ENCODE measurements at places on chromosomes 12 and 14.

DNA sequence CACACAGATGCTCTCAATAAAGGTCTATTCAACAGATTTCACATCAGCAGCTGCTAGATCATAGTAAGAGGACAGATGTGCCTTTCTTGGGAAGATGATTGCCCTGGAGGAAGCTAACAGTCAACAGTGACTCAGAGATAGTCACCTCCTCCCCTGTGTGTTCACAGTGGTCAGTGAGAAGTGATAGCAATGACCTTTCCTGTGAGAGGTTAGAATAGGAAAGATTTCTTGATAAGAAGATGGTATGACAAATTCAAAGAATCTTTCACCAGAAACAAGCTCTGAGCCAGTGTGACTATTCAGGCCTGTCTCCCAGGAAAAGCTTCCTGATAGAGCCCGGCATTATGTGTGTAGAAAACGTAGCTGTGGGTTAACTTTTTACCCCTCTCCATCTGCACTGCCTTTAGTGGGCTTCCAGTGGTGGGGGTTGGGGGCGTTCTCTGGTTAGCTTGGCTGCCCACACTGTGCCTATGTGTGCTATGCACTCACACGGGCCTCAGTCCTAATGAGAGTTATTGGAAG, 66.4 kb upstream of the ARHGAP5 start:
- no peak for DNase-seq

DNA sequence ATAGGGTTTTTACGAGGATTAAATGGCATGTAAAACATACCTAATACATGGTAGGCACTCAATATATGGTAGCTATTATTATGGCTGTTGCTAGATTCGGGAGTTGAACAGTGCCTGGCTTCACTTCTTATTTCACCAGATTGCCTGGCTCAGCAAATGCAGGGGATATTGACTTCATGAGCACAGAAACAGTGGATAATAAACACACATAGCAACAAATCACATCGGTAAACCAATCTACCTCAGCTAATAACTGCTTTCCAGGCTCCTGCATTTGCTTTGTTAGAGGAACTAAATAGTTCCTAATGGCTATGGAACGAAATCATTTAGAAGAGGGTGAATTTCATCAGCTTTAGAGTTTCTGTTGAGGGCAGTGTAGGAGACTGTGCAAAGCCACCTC, 105.2 kb upstream of the TMCC3 start:
- DNase-seq = no peak

DNA sequence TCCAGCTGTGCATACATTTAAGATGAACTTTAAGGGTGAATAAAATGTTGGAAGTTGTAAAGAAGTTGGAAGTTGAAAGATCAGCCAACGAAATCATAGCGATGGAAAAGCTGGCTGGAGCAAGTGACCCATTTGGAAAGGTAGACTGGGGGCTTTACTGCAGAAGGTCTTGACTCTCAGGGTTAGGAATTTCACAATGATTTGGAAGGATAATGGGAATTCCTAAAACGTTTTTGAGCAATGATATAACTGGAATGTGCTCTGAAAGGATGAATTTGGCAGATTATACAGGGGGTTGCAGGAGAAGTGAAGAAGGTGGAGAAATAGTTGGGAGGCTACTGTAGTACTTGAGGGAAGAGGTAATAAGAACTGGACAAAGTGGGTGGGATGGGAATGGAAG, 27.4 kb downstream of the EMP1 start:
- DNase-seq = no peak

DNA sequence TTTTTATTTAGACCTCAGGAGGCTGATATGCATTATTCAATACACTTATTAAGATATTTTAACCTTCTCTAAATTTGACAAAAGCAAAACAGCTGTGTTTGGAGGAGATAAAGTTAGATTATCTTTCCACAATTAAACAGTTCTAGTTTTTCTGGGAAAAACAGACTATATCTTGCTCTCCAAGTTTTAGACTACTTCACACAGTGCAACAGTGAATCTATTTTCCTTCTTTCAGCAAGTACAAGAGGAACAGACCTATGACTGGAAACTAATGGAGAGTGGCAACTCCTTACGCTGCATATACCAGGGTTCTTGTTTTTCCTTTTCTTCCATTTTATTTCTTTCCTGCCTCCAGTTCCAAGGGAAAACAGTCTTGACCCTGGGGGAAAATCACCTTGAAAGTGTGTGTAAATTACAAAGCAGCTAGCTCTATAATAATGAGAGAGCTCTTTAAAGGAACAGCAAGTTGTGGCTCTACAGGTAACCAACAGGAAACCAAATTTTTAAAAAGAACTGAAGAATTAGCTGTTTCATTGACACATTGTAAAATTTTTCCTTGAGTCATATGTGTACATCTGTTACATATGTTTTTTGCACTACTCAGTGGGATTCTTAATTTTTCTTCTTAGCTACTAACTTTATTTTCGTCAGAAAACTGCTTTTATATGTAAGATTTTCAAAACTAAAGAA, 27.4 kb downstream of the DNM1L start:
- DNase-seq = no peak

DNA sequence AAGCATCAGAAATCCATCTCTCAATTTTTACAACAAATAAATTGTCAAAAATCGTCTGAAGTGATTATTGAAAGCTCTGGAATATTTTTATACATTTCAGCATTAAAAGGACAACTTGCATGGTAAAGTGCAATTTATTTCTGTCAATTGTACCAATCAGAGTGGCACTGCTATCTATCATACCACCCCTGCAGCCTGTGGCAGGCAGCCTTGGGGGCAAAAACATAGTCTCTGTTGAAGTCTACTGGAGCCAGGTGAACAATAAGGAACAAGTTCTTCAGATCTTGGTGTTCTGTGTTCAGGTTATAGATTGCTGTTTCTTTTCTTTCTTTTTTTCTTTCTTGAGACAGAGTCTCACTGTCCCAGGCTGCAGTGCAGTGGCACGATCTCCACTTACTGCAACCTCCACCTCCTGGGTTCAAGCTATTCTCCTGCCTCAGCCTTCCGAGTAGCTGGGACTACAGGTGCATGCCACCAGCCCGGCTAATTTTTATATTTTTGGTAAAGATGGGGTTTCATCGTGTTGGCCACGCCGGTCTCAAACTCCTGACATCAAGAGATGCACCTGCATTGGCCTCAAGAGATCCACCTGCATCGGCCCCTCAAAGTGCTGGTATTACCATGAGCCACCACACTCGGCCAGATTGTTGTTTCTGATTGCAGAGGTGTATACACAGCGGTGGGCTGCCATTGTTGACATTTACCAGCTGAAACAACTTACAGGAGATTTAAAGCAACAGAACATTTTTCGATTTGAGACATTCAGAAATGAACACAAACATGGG, 629.6 kb downstream of the SLC16A7 start:
- DNase-seq = no peak

DNA sequence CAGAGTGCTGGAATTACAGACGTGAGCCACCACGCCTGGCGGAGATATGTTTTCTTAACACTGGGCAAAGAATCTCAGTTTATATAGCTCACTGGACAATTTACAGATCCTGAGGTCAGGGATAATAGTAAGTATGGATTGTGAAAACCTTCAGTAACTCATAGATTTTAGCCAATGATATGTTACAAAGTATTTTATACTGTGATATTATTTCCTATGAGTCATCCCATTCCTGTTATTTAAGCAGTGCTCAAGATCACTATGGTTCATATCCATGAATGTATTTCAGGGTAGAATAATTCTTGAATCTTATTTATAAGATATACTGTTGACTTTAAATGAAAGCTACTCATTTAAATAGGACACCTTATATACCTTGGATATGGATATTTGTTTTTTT, 107.2 kb downstream of the RAD51B start:
- DNase-seq = no peak

DNA sequence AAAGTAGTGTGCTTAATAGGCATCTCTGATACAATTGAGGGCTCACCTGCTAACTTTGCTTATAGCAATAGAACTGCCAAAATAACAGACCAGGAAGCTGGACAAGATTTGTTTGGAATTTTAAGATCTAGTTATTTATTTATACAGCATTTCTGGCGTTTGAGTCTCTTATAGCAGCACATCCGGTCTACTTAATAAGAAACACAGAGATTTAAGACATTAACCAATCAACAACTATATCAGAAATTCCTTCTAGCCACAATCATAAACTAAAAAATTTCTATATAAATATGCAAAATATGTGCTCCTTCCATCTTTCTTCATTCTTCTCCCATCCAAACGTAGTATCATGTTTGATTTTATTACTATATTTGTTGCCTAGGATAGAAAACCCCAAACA, 2.6 kb downstream of the RTN1 start:
- DNase-seq = no peak

DNA sequence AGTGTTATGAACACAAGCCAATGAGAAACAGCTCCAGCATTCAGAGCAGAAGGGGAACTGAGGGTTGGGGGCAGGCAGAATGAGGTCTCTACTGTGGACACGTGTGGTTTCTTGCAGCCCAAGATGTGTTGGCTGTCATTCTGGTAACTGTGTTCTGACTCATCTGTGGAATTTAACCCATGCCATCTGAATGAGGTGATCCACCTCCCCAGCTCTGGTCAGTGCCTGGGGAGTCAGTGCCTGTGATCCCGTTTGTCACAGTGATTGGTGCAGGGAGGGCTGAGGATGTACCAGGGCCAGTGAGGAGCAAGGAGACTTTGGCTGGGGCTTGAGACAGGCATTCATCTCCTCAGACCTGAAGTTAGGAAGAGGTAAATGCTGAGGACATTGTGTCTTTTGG, 216.8 kb downstream of the MSRB3 start:
- no peak for DNase-seq

DNA sequence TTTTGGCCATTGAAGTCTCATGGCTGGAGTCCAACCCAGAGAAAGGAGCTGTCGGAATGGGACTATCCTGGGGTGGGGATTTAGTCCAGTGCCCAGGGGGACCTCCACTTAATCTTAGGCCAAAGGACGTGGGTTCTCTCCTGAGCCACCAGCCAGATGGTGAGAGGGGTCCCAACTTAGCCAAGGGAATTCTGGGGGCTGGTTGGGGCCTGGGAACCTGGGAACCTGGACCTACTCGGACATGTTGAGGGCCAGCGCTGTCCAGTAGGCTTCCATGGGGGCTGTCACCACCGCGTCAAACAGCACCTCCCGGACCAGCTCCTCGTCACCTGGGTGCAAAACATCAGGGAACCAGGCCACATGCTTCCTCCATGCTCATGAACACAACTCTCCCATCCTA, 33.4 kb downstream of the LRTM2 start:
- no peak for DNase-seq

DNA sequence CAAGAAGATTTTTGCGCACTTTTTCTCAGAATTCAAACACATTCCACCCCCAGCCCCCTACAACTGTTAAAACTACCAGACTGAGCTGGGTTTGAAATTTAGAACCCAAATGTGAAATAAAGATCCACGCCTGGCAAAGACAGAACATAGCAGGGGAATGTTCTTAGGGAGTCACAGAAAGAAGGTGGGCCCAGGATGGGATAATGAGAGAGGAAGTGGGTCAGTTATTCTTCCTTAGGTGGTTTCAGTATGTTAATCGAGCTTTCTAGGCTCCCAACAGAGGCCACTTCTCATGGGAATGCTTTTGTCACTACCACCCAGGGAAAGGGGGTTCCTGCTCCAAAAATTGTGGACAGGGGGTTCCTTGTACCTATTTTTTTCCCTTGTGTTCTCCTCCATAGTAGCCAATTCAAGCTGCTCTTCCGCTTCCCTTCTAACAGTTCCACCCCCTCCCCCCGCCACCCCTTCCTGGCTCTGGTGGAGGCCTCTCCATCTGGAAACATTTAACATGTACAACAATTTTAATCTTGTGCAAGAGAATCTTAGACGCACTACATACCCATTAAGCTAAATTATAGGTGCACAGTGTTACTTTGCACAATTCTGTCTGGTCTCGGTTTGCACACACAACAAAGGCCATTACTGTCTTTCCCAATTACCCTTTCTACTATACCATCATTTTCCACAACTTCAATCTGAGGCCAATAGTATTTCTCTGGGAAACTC, 218.1 kb downstream of the MON2 start:
- DNase-seq = no peak

- no peak for DNase-seq
Observed at GRCh38 chr14:23517650-23518326, 33.8 kb downstream of the ZFHX2 start.

DNA sequence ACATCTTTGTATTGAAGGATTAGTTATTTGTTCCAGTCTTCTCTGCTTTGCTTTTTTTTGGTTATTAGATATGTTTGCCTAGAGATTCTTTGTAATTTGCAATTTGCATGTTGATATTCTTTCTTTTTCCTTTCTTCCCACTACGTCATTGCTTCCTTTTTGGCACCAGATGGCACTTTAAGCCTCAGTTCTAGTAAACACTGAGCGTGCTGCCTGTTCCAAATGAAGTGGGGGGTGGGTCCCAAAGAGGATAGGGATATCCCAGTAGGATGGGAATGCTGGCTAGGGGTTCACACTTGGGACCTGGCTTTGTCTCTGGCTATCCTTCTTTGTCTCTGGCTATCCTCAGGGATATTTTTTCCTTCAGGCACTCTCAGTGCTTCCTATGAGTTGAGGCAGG, 17.0 kb downstream of the EAPP start:
- DNase-seq = no peak

- no peak for DNase-seq
Observed at GRCh38 chr12:1836854-1837421, 16.6 kb downstream of the LRTM2 start.

DNA sequence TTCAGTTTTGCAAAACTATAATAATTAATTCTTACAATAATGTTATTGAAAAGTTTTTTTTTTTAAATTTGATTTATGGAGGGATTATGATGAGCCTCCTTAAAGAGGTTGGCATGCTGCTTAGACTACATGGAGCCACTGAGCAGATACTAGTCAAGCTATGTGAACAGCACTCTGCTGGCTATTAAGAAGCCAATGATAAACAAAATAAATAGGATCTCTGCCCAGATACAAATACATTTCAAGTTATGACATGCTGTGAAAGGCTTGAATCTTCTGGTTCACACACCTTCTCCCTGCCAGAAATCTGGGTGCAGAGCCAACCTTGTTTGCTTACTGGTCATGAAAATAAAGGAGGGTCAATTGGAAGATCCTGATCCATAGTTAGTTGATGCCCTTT, 107.4 kb upstream of the NAV3 start:
- no peak for DNase-seq

DNA sequence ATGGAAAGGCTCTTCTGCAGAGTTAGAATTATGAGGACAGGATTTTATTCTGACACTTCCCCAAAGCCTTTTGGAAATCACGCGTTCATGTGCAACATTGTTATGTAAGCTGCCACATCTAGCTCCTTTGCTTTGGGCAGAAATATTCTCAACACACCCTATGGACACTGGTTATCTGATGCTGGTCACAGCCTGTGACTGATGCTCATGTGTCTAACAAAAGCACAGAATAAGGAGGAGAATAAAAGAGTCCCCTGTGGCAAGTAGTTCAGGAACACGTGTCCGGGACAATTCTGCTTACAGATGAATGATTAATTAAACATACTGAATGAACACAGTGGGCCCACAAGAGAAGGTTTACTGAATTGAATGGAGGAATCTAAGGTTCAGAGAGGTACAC, 22.1 kb downstream of the FOXN3 start:
- DNase-seq = no peak
